Activated T-helper 1 cell treated with anti-CD3 and anti-CD28 coated beads, Interleukin-2, amount 50 U/mL, for 16 hours (primary cell): ENCODE measurements at places on chromosomes 12 and 14.

DNA sequence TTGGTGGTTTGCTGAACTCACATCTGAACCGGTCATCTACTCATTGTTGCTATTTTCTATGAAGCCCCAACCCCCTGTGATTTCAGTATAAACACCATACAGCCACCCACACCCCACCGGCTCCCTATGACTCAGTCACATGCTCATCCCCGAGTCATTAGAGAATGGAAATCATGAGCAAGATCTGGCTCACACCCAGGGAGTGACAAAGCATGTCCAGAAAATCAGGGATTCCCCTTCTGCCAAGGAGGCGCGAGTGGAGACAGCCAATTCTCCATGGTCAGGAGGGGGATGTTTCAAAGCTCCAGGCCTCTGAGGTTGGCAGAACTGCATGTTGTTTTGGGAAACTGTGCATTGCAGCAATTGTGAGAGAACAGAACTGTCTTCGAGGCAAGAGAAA is 657.5 kb upstream of the TBX3 start:
- no peak for DNase-seq

DNA sequence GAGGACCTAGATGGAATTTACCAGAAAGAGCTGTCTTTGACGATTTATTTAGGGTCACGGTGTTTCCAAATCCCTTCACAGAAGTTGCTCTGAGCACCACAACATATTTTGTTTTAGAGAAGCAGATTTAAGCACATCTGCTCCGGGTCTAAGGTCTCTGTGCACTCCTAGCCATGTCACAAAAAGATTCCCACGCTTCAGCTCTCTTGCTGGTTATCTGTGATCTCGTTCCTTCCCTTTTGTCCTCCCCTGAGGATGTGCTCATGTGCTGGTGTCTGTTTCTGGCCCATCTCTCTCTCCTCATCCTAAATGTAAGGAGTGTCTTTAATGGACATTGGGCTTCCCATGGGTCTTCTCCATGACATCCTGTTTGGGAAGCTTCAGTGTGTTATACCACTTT is 53.7 kb upstream of the GNPNAT1 start:
- no peak for DNase-seq

- DNase-seq = no peak
Observed at GRCh38 chr12:123478762-123479161, 20.8 kb downstream of the SNRNP35 start.

GRCh38 chr12:103887738-103888137 is 42.5 kb upstream of the HSP90B1 start:
- no peak for DNase-seq

DNA sequence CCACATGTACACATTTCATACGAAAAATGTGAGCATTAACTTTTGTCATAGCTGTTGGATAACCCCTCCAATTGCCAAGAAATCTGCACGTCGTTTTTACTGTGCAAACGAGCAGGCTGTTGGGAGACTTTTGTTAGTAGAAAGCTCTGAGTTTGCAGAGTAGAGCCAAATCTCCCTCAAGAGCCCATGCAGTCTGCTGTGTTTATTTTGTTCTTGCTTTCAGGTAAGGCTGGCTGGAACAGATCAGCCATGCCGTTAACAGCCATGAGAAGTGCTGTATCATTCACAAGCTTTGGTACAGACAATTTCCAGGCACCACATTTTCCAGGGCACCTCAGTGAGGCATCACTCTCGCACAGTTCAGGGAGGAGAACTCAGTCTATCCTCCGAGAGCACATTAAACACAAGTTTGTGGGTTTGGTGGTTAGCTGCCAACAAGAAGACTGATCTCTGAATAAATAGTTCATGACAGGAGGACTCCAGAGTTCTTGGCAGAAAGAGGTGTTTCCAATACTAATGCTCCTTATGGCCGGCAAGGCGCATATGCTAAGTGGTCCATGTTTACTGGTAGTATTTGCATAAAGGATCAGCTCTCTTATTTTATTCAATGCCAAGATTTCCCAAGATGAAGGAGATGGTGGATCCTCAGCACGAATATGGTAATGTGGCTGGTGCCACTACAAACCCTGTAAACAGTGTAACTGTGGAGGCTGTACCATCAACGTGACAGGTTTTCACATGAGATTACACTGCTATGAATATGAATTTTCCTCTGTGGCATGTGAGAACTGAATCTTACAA is 30.3 kb upstream of the PELI2 start:
- DNase-seq = no peak

GRCh38 chr12:121789233-121789781 is 4.2 kb downstream of the RHOF start:
- no peak for DNase-seq

- no peak for DNase-seq
Observed at GRCh38 chr14:34711796-34712712, 2.3 kb downstream of the CFL2 start.

GRCh38 chr12:106942775-106943174 is 12.9 kb upstream of the TMEM263 start:
- DNase-seq = no peak

DNA sequence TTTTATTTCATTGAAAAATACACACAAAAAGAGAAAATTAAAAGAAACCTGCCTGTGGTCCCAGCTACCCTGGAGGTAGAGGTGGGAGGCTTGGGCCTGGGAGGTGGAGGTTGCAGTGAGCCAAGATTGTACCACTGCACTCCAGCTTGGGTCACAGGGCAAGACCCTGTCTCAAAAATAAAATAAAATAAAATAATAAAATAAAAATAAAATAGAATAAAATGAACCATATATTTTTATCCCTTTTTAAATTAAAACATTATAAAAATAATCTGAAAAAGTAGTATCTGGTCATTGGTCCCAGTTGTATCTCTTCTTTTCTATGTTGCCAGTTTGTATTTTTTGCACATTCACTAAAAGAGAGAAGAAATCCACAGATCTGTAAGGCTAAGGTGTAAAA is 16.7 kb upstream of the FAM234B start:
- DNase-seq = no peak

DNA sequence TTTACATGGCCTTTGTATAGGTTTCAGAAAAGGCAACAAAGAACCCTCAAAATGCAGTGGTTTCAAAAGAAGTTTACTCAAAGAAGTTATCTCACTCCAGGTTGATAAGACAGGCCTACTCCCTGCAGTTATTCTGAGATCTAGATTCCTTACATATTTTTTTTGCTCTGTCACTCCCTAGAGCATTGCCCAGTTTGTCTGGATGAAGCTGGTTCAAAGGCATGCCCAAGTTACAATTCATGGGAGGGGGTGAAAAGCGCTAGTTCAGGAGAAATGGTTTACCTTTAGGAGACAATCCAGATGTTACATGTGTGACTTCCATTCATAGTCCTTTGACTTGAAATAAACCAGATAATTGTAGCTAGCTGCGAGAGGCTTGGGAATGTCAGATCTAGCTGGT is 115.0 kb downstream of the TPH2 start:
- no peak for DNase-seq

DNA sequence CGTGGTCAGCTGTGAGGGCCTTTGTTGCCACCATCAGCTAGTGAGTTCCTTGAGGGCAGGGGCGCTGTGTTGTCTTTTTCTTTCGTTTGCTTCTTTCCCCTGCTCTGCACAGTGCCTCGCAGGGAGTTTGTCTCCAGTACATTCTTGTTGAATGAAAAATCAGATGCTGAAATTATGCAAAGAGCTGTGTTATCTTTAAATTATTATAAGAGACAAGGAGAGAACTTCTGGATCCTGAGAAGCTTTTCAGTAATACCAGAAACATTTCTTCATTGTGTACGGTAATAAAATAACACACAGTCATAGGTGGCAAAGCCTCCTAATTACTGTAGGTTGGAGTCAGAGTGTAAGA is 14.9 kb downstream of the EML1 start:
- no peak for DNase-seq

DNA sequence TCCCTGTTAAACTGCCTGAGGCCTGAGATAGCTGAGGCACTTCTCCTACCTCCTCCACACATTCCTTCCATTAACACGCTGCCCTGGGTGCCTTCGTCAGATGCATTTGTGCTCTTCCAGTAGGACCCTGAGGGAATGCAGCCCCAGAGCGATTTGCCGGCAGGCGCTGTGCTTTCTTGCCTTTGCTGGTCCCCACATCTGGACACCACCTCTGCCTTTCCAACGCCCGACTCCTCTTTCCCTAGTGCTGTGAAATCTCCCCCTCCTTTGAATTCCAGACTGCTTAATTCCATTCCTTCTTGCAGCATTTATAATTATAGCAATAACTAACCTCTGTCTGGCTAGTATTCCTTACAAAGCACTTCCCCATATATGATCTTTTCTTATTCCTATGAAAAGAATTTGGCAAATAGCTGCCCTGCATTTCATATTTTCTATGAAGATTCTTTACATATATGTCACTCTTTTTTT is 88.4 kb downstream of the C12orf75 start:
- no peak for DNase-seq

GRCh38 chr14:96104469-96105057 is 65.4 kb downstream of the C14orf132 start:
- no peak for DNase-seq

DNA sequence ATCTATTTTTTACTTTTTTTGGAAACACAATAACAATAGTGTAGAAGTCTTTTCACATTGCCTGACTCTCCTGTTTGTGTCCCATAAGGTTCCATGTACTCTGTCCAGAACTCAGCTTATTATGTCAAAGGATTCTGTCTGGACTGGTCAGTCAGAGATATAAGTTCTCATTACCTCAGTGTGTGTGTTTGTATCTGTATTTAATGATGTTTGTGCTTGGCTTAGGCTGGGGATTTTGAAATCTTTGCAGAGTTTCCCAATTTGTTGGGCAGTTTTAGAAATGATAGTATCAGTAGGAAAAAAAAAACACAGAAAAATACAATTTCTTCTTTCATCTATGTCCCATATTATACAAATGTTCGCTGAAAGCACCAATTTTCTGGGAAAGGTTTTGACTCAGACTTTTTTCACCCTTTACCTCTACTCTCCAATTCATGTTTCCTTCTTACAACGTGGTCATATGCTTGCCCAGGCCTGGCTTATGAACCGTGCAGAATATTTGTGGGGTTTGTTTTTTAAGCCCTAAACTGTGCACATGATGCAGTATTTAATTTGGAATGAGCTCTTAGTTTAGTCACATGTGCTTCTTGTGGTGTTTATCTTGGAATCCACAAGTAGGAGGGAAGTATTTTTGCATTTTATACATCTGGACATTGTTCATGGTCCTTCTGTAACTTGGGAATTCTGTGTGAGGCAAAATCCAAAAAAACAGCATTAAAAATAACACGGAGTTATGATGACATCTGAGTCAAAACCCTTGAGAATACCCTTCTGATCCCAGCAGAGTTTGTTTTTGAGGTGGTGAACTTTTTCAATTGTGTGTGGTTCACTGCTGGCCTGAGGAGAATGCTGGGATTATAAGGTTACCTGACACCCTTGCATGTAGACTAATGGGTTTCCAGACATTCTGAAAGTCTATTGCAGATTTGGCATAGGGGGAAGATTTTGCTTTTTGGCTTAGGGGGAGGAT is 121.2 kb downstream of the RAD51B start:
- DNase-seq = no peak

GRCh38 chr12:124618291-124618902 is 51.0 kb upstream of the NCOR2 start:
- DNase-seq = no peak
